Uterine smooth muscle cell (primary cell): ENCODE measurements at places on chromosomes 2 and 18. TPM values are rescaled to one million over a fixed set of nuclear protein-coding genes. Genes with fewer than 3 reads are reported as not detected.

Gene TTR
- not detected in 2 replicates for total RNA-seq

Gene RASGRP3
- 0.62 and 2.9 TPM in 2 replicates for total RNA-seq

Gene ABCG8
- total RNA-seq, result not detected in 2 replicates

Gene NFATC1
- total RNA-seq, result 1.7 and 2.1 TPM in 2 replicates

Gene ALPG
- total RNA-seq, result not detected in 2 replicates

Gene SMAD7
- total RNA-seq, result 16.5 and 33.1 TPM in 2 replicates

Gene KDM3A
- 21.4 and 24.9 TPM in 2 replicates for total RNA-seq

Gene DBI
- total RNA-seq, result 96.1 and 116 TPM in 2 replicates

Gene MAP2
- 2.4 and 13.4 TPM in 2 replicates for total RNA-seq

Gene CFAP65
- not detected in 2 replicates for total RNA-seq

Gene CERKL
- total RNA-seq, result under 0.01 and 0.11 TPM in 2 replicates

Gene ANKRD30BL
- total RNA-seq, result not detected in 2 replicates

Gene R3HDM1
- total RNA-seq, result 9.1 and 10.6 TPM in 2 replicates

Gene DSG1
- total RNA-seq, result not detected in 2 replicates

Gene ZNF397
- total RNA-seq, result 14.2 and 19.7 TPM in 2 replicates

Gene ASAP2
- 43.5 and 44.8 TPM in 2 replicates for total RNA-seq

Gene COPS8
- total RNA-seq, result 89.7 and 113 TPM in 2 replicates

Gene CNRIP1
- total RNA-seq, result 27.4 and 31.3 TPM in 2 replicates

Gene CELF4
- not detected in 2 replicates for total RNA-seq

Gene HOXD13
- total RNA-seq, result 7.5 and 7.7 TPM in 2 replicates

Gene HADHB
- 89.1 and 99.8 TPM in 2 replicates for total RNA-seq

Gene PIAS2
- 21.2 and 26.9 TPM in 2 replicates for total RNA-seq

Gene PDCL3
- total RNA-seq, result 18.4 and 25.8 TPM in 2 replicates

Gene IL18RAP
- not detected in 2 replicates for total RNA-seq

Gene CROCC2
- total RNA-seq, result under 0.01 TPM in 1 of 2 replicates, not detected in the other

Gene IL36RN
- under 0.01 TPM in 1 of 2 replicates, not detected in the other for total RNA-seq

Gene REG1B
- total RNA-seq, result not detected in 2 replicates
